ENCODE measurements at places on chromosomes 16 and 17. TPM values are rescaled to one million over a fixed set of nuclear protein-coding genes. Genes with fewer than 3 reads are reported as not detected.

- no peak for DNase-seq
Measured at GRCh38 chr16:54193013-54193664, 93.4 kb downstream of the IRX3 start.

PRSS33 gene
- total RNA-seq = not detected

- DNase-seq = no peak
Measured at GRCh38 chr16:23369416-23369815, 67.3 kb downstream of the SCNN1B start.

- no peak for DNase-seq
Measured at GRCh38 chr16:77459534-77460254, 24.9 kb upstream of the ADAMTS18 start.

DNA sequence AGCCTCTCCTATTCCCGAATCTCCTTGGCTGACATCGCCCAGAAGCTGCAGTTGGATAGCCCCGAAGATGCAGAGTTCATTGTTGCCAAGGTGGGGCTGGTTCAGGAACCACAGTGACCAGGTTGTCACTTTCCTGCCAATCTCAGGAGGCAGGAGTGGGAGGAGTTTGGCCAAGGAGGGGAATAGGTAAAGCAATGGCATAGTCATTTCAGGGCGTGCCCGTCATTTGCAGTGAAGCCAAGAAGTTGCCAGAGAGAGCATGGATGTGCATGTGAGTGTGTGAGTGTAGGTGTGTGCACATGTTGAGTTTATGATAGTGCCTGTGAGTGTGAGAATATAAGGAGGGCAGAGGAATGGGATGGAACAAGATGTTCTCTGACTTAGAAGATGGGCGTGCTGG, 14.8 kb downstream of the PSMD3 start:
- no peak for DNase-seq

- DNase-seq = no peak
Measured at GRCh38 chr16:12268606-12269005, 292.1 kb downstream of the SNX29 start.

C16orf92 gene
- not detected for total RNA-seq

DNA sequence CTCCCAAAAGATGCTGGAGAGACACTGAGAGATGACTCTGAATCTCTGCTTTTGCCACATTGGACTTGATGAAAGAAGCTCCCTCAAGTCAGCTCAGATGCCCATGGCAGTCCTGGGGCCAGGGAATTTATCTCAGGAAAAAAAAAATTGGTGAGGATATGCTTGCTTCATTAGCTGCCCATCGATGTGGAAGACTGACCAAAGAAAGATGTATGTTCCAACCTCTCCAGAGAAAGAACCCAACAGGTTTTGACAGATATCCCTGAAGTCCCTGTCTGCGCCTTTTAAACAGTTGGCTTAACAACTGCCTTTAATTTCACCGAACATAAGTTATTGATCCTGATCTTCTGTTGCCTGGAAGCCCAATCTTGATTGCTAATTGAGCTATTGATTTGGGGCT, 137.4 kb downstream of the TMEM114 start:
- no peak for DNase-seq

LPO gene
- total RNA-seq = not detected

POLDIP2 gene
- 98.3 TPM for total RNA-seq

DNA sequence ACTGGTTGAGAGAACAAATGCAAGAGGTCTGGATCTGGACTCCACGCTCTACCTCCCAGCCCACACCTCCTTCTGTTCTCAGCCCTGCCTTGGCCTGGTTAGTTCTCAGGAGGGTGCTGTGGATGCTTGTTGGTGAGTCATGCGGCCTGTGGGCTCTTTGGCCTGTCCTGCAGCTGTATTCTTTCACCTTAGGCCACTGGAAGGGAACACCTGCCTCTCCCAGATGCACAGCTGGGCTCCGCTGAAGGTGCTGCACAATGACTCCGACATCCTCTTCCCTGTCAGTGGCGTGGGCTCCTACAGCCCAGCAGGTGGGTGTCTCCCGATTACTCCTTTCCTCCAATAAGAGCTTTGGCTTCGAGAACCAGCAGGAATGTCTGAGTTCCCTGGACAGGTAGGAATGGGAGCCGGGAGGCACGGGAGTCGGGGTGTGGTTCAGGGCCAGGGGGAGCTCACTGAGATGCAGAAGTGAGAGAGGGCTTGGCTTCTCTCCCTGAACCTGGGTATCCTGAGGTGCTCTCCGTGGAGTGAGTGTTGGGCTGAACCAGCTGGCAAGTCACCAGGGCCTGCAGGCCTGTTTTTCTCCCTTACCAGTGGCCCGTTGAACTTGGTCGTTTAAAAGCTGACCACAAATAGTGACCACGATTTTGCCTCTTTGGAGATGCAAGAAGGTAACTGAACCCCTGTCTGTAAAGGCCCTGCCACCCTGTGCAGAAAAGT, 85.0 kb downstream of the SNX29 start:
- no peak for DNase-seq

SLC35G6 gene
- not detected for total RNA-seq

- DNase-seq = no peak
Measured at GRCh38 chr16:47431960-47432359, 28.9 kb downstream of the ITFG1 start.

TBC1D3I gene
- 0.31 TPM for total RNA-seq
